ENCODE measurements at places on chromosomes 1 and 21.

DNA sequence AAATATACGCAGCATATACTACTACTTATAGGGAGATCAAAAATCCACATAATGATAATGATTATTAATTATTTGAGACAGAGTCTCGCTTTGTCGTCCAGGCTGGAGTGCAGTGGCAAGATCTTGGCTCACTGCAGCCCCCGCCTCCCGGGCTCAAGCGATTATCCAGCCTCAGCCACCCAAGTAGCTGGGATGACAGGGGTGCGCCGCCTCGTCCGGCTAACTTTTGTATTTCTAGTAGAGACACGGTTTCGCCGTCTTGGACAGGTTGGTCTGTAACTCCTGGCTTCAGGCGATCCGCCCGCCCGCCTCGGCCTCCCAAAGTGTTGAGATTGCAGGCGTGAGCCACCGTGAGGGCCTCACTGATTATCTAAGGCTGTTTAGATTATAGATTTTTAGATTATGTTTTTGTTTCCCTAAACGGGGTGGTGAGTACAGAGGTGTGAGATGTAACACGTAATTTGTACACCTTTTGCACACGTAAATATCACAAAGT is 548 bp upstream of the SLC25A33 start:
- no peak for DNase-seq

- DNase-seq: no peak
These were observed 276.0 kb downstream of the ASTN1 start for GRCh38 chr1:176888471-176889032.

GRCh38 chr21:27776925-27777553 is 810.2 kb upstream of the ADAMTS5 start:
- DNase-seq: peak; percentile 53

- no peak for DNase-seq
These were observed 140.8 kb downstream of the ASTN1 start for GRCh38 chr1:177023726-177024125.

DNA sequence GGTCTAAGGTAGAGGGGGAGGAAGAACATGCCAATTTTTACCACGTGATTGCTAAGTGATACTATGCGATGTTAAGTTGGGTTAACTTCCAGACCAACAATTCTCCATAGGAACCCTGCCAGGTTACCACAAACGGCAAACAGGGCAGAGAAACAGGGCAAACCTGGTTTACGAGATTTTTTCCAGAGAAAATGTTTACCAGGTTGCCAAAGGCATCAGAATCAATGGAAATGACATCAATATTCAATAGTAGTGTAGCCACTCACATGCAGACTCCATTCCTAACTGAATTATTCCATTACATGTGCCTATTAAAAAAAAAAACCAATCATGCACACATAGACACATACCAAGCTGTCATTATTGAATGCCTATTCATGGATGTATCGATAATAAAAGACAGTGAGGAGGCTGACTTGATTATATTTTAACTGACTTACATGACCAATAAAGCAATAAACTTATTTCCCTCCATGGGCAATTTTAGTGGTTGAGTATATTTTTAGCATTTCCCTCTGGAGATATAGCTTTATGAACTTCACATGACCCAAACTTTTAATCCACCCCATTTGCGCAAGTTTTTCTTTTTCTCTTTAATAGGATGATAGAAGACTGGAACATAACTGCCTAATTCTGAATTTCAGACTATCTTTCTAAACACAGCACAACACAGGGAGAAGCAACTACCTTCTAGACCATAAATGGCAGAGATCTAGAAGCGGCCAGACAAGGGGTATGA is 40.5 kb upstream of the KCNE1 start:
- DNase-seq: no peak

DNA sequence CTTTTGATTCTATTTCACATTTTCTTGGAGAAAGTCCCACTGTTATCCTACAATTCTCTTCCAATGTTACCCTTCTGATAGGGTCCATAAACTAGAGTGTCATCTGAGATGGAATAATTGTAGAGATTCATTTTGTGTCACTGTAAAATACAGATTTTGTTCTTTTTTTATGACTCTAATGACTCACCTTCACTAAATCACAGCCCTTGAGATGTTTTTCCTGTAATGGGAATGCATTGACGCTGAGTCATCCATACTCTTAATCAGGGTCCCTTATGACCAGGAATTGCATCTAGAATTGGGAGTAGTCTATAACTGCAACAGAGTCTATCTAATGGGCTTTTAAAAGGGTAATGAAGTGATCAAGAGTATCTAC is 315.5 kb downstream of the TGFB2 start:
- DNase-seq: no peak

DNA sequence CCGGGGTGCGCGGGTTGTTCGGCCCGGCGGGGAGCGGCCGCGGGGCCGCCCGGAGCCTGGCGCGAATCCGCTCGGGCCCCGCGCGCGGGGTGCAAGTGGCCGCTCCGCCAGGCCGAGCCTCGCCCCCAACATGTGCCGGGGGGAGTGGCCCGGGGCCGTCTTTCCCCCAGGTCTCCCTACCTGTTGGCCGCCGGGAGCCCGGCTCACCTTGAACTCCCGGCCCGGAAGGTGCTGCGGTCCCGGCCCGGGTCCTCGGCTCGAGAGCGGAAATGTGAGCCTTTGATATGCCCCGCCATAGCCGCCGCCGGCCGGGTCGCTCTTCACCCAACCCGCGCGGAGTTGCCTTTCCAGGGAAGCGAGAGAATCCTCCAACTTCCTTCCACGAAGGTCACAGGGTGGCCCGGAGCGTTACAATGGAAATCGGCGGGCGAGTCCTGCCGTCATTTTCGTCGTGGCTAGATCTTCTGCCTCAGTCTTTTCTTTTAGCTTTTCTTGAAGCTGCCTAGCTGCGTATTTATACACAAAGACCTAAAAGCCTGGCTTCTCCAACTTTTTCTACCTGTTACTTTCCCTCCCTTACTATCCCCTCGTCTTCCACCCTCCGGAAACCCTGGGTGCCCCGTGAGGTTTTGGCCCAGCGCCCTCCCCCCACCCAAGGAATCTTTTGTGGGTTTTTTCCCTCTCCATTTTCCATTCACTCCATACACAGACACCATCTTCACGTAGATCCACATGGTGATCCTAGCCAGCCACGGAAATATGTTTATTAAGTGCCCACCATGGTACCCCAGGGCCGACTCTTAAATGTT is 867 bp downstream of the PTGFRN start:
- DNase-seq: no peak

GRCh38 chr1:219062161-219062560 is 111.5 kb upstream of the LYPLAL1 start:
- DNase-seq: no peak

- no peak for DNase-seq
These were observed 20.7 kb upstream of the LAX1 start for GRCh38 chr1:203744075-203744972.

DNA sequence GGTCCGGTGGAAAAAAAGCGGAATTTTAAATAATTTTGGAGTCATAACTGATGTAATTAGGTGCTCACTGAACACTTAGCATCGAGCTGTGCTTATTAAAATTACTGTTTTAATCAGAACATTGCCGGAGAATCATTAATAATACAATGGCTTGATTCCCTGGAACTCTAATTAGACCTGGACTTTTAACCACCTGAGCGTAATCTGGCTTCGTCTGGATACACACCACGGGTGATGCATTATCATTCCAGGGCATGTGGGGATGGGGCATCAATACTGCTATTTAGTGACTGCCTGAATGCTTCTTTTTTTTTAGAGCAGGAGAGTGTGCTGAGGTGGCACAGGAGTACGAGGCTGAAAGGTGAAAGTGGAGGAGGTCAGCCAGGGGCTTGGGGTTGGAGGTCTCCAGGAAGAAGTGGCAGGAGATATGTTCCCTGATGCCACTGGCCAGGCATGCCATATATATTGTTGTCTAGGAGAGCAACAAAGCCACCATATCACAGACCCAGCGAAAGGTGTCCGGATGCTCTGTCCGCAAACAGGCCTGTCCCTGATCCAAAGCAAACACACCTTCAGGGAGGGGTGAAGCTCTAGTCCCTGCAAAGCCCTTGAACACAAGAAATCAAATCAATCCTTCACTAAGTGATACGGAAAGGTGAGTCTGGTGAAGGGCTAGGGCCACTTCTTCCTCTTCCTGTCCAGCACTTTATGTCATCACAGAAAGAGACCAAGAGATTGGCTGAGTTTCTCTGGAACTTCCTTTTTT is 125.2 kb downstream of the PLXNA2 start:
- DNase-seq: no peak

DNA sequence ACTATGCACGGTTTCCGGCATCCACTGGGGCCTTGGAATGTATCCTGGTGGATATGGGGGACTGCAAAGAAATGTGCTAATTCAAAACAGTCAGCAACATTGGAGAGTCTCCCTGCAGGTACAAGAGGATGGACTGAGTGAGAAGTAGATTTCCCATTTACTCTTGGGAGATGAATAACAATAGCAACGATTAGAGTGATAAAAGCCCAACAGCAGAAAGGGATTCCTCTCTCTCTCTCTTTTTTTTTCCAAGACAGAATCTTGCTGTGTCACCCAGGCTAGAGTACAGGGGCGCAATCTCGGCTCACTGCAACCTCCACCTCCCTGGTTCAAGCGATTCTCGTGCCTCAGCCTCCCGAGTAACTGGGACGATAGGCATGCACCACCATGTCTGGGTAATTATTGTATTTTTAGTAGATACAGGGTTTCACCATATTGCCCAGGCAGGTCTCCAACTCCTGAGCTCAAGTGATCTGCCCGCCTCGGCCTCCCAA is 5.0 kb upstream of the SHCBP1L start:
- no peak for DNase-seq

DNA sequence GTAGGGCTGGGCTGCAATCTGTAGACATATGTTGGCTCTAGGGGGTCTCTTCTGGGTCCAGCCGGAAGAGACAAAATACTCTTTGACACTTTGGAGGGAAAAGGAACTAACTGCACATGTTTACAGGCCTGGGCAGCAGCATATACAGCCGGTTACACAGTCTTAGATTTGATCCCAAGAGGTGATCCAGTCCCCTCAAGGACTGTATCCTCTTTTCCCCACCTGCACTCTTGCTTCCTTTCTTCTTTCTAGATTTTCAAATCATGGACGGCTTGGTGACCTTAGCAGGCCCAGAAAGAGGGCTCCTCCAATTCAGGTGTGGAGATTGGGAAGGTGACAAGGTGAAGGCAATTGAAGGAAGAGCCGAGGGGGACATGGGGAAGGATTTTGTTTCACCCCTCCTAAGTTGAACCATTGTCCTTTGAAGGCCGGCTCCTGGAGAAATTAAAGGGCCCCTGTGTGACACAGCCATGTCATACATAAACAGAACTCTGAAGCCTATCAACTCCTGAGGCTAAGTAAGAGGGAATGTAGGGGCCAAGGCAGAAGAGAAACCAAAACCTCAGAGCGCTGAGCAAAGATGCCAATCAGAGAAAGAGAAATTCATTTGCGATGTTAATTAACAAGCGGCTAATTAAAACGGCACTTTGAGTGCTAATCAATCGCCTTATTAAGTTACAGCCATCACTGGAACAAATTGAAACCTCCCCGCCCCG is 5.9 kb upstream of the BARHL2 start:
- no peak for DNase-seq

DNA sequence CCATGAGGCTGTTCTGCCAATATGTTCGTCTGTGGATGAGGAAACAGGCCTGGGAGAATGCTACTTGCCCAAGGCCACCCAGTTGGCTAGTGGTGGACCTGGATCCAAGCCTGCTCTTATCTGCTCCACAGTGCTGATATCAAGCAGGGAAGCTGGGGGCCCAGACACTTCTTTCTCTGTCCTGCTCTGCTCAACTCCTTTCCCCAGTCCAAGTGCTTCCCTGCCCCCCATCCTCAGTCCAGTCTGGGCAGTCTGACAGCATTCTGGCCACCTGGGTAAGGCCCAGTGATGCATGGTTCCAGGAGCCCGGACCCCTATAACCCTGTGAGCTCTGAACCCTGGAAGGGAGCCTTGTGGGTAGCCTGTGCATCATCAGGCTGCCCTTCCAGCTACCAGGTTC is 4.2 kb upstream of the PAQR7 start:
- DNase-seq: no peak

DNA sequence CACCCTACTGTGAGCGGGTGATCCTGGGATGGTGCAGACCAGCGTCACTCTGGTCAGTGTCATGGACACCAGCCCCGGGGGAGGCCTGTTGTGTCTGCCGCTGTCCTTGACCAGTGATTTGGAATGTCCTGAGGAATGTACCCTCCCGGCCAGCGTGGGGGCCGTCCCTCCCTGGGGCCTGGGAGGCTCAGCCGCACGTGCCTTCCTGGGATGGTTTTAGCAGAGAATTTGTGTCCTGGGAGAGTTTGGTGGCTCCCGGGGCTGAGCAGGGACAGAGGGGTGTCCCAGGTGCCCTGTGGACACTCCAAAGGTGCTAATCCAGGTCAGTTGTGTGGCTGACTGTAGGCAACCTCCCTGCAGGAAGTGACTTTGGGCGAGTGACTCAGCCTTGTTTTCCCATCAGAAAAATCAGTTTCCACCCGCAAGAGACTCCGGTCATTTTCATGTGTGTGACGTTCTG is 6.2 kb downstream of the ARHGEF16 start:
- no peak for DNase-seq

- DNase-seq: no peak
These were observed 15.1 kb downstream of the LCA5L start for GRCh38 chr21:39430457-39430856.

- no peak for DNase-seq
These were observed 44.9 kb downstream of the CAPN9 start for GRCh38 chr1:230791986-230792564.

DNA sequence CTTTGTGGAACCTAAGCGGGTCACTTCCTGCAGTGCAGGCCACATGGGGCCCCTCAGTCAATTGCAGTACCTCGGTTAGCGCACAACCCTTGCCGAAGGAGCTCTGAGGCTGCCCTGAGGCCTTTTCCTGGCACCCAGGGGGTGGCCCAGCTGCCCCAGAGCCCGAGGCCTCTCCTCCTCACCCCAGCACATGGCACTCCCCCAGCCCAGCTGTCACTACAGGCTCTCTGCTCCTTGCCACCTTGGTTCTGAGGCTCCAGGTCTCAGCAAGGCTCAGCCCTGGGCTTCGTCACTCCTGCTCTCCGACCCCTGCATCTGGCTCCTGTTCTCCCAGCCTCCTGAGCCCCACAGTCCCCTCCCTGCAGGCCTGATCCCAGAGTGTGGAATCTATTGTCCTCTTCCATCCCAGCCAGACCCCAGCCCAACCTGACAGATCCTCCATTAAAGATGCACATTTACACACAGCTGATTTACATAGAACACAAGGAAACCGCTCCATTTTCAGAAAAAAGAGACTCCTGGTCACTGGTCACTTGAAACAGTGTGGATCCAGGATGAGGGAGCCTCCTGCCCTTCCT is 192.8 kb upstream of the POU3F1 start:
- no peak for DNase-seq

GRCh38 chr1:24191860-24192259 is 4.8 kb upstream of the IFNLR1 start:
- DNase-seq: no peak

DNA sequence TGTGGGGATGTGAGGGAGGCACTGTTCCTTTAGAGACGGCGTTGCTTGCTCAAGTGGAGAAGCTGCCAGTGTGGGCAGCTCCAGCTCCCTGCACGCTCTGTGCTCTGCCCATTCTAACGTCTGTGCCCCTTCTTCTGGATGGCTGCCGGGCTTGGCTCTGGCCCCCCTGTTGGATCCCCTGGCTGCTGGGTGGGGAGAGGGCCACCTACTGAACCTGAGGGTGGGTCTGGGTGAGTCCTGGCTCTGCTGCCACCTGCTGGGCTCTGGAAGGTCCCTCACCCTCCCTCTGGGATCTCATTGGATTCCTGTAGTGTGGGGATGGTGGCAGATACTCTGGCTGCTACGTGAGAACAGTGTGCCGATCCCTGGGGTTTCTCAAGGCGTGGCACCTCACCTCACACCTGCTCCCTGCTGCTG is 5.0 kb downstream of the PFKL start:
- no peak for DNase-seq

- DNase-seq: no peak
These were observed 37.4 kb downstream of the BTBD8 start for GRCh38 chr1:92117526-92117925.

GRCh38 chr1:110084227-110085078 is 14.0 kb upstream of the ALX3 start:
- no peak for DNase-seq
